ENCODE measurements at places on chromosomes 12 and 14.

- no peak for DNase-seq
Measured at GRCh38 chr14:105357626-105358025, 40.7 kb upstream of the TEX22 start.

- DNase-seq: no peak
Measured at GRCh38 chr12:28132398-28132797, 57.9 kb upstream of the CCDC91 start.

- no peak for DNase-seq
Measured at GRCh38 chr14:33404054-33404453, 465.4 kb downstream of the NPAS3 start.

DNA sequence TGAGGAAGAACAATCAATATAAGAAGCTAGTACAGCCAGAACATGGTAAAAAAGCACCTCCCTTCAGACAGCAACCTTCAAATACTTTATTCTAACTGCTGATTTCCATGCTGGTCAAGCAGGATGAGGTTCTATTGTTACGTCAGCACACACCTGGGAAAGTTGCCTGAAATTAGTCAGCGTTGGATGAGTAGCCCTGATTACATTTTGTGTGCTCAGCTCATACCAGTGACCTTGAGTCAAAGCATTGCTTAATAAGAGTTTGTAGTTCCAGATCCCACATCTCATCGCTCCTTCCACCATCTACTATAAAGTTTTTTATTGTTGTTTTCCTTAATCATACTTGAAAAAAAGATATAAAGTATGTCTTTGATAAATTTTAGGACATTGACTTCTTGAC is 361.5 kb downstream of the EGLN3 start:
- no peak for DNase-seq

- DNase-seq: no peak
Measured at GRCh38 chr12:120473807-120474615, 4.5 kb upstream of the SRSF9 start.

- no peak for DNase-seq
Measured at GRCh38 chr14:55399852-55400251, 11.8 kb downstream of the ATG14 start.

DNA sequence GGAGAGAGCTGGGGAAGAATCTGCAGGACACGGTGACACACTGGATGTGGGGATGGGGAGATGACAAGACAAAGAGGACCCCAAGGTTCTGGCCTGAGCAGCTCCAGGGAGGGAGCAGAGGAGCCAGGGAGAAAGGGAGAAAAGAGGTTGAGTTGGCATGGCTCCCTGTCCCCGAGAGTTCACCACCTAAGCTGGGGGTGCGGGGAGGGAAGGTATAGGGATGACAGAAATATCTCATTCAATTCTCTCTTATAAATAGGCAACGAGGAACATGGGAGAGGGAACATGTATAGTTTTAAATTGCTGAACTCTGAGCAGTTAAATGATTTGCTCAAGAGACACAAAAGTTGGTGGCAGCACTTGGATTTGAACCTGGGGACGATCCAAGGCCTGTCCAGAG is 85.1 kb downstream of the CMKLR1 start:
- DNase-seq: no peak

Data from CD4-positive, alpha-beta T cell treated with Interferon alpha-2 for 1 hour (primary cell).